ENCODE measurements at places on chromosomes 13 and 19. TPM values are rescaled to one million over a fixed set of nuclear protein-coding genes. Genes with fewer than 3 reads are reported as not detected.

DNA sequence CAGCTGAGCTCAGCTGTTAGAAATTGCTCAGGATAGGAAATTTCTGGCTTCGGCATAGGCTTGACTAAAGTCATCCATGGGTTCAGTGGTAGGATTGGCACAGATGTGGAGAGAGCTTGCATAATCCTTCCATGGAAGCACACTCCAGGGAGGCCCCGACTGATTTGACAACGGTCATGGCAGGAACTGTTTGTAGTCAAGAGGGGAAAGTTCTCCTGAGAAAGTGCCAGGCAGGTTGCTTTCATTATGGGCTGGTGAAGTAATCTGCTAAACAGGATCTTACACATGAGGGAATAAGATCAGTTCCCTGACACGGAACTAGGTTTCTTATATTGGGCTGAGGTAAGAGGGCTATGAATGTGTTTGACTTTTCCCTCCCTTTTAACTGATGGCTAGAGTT lies 120.1 kb downstream of the RGCC start:
- no peaks in the 10 kb centered on the region for H3K4me1 ChIP-seq
- no peaks in the 10 kb centered on the region for H3K27me3 ChIP-seq
- no peak overlapping the region for H3K27ac ChIP-seq
- no peaks in the 10 kb centered on the region for H3K36me3 ChIP-seq
- DNase-seq, result no peak

DNA sequence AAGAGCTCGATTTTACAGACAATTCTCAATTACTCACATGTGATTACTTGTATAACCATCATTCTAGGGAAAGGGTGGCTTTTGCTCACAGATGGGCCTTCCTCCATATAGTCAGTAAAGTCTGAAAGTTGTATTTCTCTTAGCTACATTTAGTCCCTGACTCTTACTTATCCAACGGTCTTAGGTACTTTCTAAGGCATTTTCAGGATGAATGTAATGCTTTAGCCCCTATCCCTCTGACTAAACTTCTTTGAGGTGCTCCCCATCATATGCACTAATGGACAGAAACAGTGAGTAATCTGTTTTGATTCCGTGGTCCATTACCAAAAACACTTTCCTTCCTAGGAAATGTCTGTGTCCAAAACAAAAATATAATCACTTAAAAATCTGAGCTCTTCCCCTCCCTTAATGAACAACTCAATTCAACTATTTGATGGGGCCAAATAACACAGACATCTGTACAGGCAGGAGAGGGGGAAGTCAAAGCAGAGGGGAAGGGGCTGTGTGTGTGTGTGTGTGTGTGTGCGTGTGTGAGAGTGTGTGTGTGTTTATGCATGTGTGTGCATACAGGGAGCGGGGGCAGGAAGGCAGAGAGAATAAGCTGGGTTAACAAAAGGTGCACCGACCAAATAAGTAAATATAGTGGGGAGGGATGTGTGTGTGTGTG lies 84.9 kb downstream of the USP12 start:
- DNase-seq, result no peak
- no peaks in the 10 kb centered on the region for H3K27me3 ChIP-seq
- H3K27ac ChIP-seq, result no peak overlapping the region
- 0 out of 2 replicates have a peak, but pooled peaks cover 8% of the 10 kb centered on the region for H3K36me3 ChIP-seq
- no peak overlapping the region for H3K4me3 ChIP-seq

GRCh38 chr13:91778123-91778522 lies 379.7 kb downstream of the GPC5 start:
- H3K4me1 ChIP-seq, result peaks cover 24% of the 10 kb centered on the region
- no peaks in the 10 kb centered on the region for H3K36me3 ChIP-seq
- no peak overlapping the region for H3K27ac ChIP-seq
- H3K27me3 ChIP-seq, result no peaks in the 10 kb centered on the region
- H3K4me3 ChIP-seq, result no peak overlapping the region
- DNase-seq, result no peak

GRCh38 chr13:76048675-76049375 lies 412.7 kb downstream of the LMO7 start:
- no peak overlapping the region for H3K4me3 ChIP-seq
- H3K27ac ChIP-seq, result no peak overlapping the region
- H3K4me1 ChIP-seq, result no peaks in the 10 kb centered on the region
- no peaks in the 10 kb centered on the region for H3K27me3 ChIP-seq
- H3K36me3 ChIP-seq, result no peaks in the 10 kb centered on the region
- no peak for DNase-seq

DNA sequence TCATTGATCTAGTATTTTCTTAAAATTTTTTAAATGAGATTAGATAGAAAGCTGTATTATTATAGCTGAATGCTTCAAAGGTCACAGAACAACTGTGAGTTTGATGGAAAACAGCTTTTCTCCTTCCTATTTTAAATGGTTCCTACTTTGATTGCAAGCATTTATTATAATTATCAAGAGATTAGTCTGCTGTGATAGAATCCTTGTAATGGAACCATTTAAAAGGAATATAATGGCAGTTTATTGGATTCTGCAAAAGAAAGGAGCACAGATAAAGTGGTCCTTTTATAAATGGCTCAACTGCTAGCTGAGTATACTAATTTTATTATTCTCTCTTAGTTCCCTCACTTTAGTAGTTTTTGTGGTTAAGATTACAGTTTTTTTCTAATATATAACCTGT lies 87.0 kb downstream of the MAB21L1 start:
- no peak for DNase-seq
- H3K36me3 ChIP-seq, result no peaks in the 10 kb centered on the region
- peaks cover 5% of the 10 kb centered on the region for H3K4me1 ChIP-seq
- H3K27me3 ChIP-seq, result no peaks in the 10 kb centered on the region
- no peak overlapping the region for H3K27ac ChIP-seq

The BSG gene
- total RNA-seq, result 891 TPM

The CEACAM16 gene
- not detected for total RNA-seq

The MCF2L gene
- 22.9 TPM for total RNA-seq

The KANK3 gene
- total RNA-seq, result 8.7 TPM

The ZNF813 gene
- total RNA-seq, result 30.9 TPM

GRCh38 chr19:17751912-17752273 lies 616 bp downstream of the FCHO1 start:
- no peak overlapping the region for H3K27ac ChIP-seq
- H3K36me3 ChIP-seq, result no peaks in the 10 kb centered on the region
- no peak for DNase-seq

DNA sequence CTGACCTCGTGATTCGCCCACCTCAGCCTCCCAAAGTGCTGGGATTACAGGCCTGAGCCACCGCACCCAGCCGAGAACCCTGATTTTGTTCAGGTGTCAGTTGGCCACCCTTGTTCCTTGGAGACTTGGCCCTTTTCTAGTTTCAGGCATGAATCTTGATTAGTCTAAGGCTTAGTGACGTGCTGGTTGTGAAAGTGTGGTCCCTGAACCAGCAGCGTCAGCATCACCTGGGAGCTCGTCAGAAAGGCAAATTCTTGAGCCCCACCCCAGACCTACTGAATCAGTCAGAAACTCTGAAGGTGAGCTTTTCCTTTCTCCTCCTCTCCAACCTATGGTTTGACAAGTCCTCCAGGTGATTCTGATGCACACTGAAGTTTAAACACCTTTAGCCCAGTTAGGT lies 35.2 kb downstream of the CACNG6 start:
- peaks cover 7% of the 10 kb centered on the region for H3K4me1 ChIP-seq
- DNase-seq, result no peak
- H3K36me3 ChIP-seq, result no peaks in the 10 kb centered on the region
- H3K27me3 ChIP-seq, result no peaks in the 10 kb centered on the region

- DNase-seq, result no peak
- H3K27me3 ChIP-seq, result no peaks in the 10 kb centered on the region
- no peaks in the 10 kb centered on the region for H3K36me3 ChIP-seq
- H3K4me1 ChIP-seq, result no peaks in the 10 kb centered on the region
These were observed 607.6 kb downstream of the SLITRK1 start for GRCh38 chr13:83274679-83275078.

- H3K27ac ChIP-seq, result no peak overlapping the region
- DNase-seq, result peak; percentile 28
These were observed 162.1 kb upstream of the MIR17HG start for GRCh38 chr13:91185294-91185863.

- no peak overlapping the region for H3K4me3 ChIP-seq
- no peak overlapping the region for H3K27ac ChIP-seq
- no peaks in the 10 kb centered on the region for H3K36me3 ChIP-seq
- no peaks in the 10 kb centered on the region for H3K27me3 ChIP-seq
These were observed 734.9 kb upstream of the PCDH9 start for GRCh38 chr13:67964986-67965385.

- H3K27ac ChIP-seq, result no peak overlapping the region
- no peaks in the 10 kb centered on the region for H3K27me3 ChIP-seq
- peaks cover 4% of the 10 kb centered on the region for H3K4me1 ChIP-seq
- no peak for DNase-seq
These were observed 34.1 kb downstream of the RGCC start for GRCh38 chr13:41491436-41491835.

DNA sequence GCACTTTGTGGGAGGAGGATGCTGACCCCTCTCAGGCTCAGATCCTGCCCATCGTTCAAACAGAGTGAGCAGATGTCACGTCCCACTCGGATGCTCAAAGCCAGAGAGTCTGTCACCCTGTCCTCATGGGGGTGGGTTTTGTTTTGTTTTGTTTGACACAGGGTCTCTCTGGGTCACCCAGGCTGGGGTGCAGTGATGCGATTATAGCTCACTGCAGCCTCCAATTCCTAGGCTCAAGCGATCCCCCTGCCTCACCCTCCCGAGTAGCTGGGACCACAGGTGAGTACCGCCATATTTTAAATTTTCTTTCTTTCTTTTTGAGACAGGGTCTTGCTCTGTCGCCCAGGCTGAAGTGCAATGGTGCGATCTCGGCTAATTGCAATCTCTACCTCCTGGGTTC lies 4.0 kb downstream of the ADGRE2 start:
- H3K4me3 ChIP-seq, result no peak overlapping the region
- no peak for DNase-seq
- no peaks in the 10 kb centered on the region for H3K4me1 ChIP-seq
- no peaks in the 10 kb centered on the region for H3K36me3 ChIP-seq
- H3K27me3 ChIP-seq, result peaks cover 3% of the 10 kb centered on the region
- H3K27ac ChIP-seq, result no peak overlapping the region

DNA sequence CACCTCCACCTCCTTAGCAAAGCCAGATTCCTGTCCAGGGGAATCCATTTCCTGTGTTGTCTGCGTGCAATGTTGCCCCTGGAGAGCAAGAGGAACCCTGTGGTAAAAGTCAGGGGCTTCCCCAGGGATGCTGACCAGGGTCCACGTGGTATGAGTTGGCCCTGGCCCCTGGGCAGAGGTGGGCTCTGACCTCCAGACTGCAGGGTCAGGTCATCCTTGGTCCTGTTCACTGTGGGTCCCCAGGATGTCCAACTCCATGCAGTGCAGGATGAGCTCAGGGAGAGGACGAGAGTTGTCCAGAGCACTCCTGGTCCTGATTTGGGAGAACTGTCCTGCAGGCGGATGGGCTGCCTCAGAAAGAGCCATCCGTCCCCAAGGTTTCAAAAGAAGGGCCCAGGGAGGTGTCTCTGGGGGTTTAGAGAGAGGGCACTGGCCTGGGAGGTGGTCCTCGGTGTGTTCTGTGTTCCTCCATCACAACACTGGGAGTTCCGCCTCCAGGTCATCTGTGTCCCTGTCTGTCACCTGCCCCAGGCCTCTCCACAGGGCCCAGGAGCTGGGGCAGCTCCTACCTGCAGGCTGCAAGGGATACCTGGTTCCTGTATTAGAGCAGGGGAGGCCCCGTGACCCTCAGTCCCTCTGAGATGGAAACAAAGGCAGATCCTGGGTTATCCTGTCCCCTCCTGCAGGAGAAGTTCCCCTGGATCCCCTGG lies 1.2 kb upstream of the CEACAM4 start:
- no peak overlapping the region for H3K4me3 ChIP-seq
- H3K27ac ChIP-seq, result no peak overlapping the region
- H3K36me3 ChIP-seq, result no peaks in the 10 kb centered on the region
- no peaks in the 10 kb centered on the region for H3K4me1 ChIP-seq
- DNase-seq, result no peak

The LRRC4B gene
- total RNA-seq, result 13.2 TPM

DNA sequence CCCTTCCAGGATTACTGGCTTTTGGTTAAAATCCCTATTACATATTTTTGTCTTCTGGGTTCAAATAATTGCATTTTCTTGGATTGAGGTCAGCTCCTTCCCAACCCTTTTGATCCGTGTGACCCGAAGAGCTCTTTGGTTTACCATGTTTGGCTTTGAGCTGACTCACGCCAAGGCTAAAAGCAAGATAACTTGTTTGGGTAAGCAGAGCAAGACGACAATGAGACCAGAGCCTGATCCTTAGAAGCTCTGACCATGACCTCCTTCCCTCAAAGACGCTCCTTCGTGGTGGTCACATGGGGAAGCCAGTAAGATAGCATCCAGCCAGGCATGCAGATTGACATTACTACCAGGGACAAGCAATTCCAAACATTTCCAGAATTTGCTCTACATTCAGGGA lies 153.8 kb downstream of the DCT start:
- no peaks in the 10 kb centered on the region for H3K27me3 ChIP-seq
- no peaks in the 10 kb centered on the region for H3K36me3 ChIP-seq
- DNase-seq, result peak; percentile 21
- no peak overlapping the region for H3K27ac ChIP-seq

GRCh38 chr19:30602661-30603350 lies 230.6 kb downstream of the ZNF536 start:
- no peak overlapping the region for H3K27ac ChIP-seq
- no peaks in the 10 kb centered on the region for H3K27me3 ChIP-seq
- H3K4me1 ChIP-seq, result peaks cover 5% of the 10 kb centered on the region
- H3K4me3 ChIP-seq, result no peak overlapping the region
- no peak for DNase-seq

DNA sequence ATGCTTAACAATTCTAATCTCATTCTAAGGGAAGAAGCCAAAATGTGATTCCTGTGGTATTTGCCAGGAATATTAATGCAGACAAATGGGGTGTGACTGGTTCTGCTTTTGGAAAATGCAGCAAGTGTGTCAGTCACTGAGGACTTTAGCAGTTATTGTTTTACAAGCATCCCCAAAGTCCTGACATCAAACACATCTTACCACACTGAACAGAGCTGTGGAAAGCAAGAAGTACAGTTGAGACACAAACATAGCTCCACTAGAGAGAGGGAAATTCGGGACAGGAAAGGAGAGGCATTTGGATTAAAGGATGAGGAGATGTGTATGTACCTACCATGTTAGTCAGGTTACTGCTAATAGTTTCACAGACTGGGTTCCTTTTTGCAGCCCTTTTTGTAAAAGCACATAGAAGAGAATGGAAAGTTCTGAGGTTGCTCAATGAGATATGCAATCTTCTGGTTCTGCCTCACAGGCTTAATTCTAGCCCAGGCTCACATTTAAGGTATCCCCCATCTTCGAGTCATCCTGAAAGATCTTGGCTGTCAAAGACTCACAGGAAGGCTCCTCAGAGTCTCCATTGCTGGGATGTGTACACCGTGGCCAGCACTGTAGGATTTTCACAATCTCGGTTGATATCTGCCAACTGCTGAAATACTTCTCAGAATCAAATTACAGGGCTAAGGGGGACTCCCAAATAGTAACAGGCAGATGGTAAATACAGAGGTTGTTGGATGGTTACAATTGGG lies 316.6 kb downstream of the DNAJC15 start:
- no peaks in the 10 kb centered on the region for H3K36me3 ChIP-seq
- H3K27ac ChIP-seq, result no peak overlapping the region
- DNase-seq, result no peak
- no peak overlapping the region for H3K4me3 ChIP-seq
- H3K4me1 ChIP-seq, result no peaks in the 10 kb centered on the region
- H3K27me3 ChIP-seq, result no peaks in the 10 kb centered on the region

The CLPTM1 gene
- 71.5 TPM for total RNA-seq

Data from GM23338 (cell line).